ENCODE measurements at places on chromosomes 4 and X. TPM values are rescaled to one million over a fixed set of nuclear protein-coding genes. Genes with fewer than 3 reads are reported as not detected.

Gene BGN
- polyA plus RNA-seq = 17.2 TPM

Gene TLR10
- polyA plus RNA-seq = 2.2 TPM

Gene CXorf65
- 1.1 TPM for polyA plus RNA-seq

Gene TMEM150C
- polyA plus RNA-seq = 3.9 TPM

Gene FGF13
- polyA plus RNA-seq = 32.9 TPM

Gene RASL11B
- 2.1 TPM for polyA plus RNA-seq

Gene LUZP4
- polyA plus RNA-seq = not detected

- no peak for DNase-seq
These were observed 113.4 kb downstream of the PJA1 start for GRCh38 chrX:69051901-69052300.

DNA sequence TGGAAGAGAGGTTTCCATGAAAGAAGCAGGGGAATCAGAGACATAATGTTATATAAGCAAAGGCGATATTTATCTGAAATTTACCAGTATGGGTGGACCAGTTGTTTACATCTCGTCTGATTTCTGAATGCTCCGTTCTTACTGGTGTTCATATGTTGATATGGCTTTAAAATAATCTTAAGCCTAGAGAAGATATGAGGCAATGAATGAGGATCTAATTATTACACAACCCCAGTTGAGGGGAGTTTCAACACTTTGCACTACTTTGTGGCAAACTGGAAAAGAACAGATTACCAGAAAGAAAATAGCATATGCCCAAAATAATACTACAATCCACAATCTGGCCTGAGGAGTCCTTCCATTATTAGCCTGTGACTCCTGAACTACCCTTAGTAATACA lies 263.3 kb upstream of the MAGEB2 start:
- DNase-seq = no peak

- DNase-seq = no peak
These were observed 203.0 kb upstream of the GEMIN8 start for GRCh38 chrX:14232688-14233087.

GRCh38 chrX:40006106-40007017 lies 91.4 kb downstream of the BCOR start:
- no peak for DNase-seq

DNA sequence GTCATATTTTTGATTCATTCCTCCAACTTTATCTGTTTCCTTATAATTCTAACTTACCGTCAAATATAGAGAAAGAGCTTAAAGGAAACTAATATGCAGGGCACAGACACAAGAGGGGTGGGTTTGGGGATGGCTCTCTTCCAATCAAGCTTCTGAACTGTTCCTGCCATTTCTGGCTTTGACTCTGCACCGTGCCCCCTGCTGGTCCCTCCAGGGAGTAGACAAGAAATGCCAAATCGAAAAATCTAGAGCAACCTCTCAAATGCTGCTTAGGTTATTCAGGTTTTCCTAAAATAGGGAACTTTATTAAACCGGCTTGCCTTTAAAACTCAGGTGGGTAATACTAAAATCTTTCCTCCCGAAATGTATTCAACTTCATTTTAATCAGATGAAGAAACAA lies 39.8 kb upstream of the VCX3A start:
- DNase-seq = no peak

DNA sequence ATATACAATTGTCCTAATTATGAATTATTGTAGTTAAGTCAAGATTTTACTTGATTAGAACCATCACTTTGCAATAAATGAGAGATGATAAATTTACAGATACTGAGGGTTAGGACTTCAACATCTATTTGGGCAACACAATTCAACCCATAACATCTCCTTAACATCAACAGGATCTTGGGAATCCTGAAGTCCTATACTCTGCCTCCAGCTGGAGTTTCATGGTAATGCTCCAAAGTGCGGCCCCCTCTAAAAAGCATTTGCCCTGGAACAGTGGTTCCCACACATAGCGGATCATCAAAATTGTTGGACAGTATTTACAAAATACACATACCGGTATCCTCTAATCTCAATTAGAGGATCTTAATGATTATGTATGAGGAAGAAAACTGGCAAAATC lies 618.6 kb downstream of the CENPC start:
- no peak for DNase-seq

- DNase-seq = no peak
These were observed 544.5 kb downstream of the PPP4R3C start for GRCh38 chrX:26918631-26919030.

DNA sequence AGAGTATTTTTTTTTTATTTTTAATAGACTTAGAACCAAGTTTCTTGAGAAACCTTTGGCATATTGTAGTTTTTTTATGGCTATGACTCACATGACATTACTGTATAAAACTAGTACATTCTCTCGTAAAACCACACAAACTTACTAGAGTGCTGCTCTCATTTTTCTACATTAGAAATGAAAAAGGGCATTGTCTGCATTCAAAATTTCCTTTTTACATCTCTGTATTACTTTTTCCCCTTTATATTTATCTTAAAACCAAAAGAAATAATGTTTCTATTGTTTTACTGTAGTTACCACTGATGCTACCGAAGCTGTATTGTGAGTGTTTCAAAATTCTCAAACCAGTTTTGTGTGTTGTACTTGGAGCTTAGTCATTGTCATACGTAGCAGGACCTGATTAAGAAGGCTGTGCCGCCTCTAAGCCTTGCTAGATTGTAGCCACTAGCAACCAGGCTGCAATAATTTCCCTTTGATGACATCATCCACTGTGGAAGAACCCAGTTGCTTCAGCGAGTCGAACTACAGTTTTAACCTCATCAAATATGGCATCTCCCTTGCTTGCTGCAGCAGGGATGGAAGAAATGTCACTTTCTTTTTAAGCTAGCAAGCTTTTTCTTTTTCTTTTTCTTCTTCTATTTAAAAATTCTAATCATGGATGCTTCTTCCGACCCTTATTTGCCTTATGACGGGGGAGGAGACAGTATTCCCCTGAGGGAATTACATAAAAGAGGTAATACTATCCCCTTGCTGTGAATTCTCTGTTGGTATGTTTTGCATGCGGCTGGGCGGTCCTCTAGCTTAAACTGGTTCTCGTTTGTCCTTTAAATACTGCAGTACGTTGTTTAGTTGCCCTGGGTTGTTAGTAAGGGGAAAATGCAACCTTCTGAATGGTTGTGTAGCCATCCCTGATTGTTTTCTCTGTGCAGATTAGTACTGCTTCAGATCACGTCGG lies 39.6 kb downstream of the CLCN3 start:
- DNase-seq = peak; percentile 99

GRCh38 chr4:103720661-103721060 lies 876 bp upstream of the TACR3 start:
- DNase-seq = no peak

- DNase-seq = no peak
These were observed 388.5 kb upstream of the SPANXN4 start for GRCh38 chrX:142637206-142637605.

- DNase-seq = no peak
These were observed 21.7 kb downstream of the LETM1 start for GRCh38 chr4:1834047-1834775.

DNA sequence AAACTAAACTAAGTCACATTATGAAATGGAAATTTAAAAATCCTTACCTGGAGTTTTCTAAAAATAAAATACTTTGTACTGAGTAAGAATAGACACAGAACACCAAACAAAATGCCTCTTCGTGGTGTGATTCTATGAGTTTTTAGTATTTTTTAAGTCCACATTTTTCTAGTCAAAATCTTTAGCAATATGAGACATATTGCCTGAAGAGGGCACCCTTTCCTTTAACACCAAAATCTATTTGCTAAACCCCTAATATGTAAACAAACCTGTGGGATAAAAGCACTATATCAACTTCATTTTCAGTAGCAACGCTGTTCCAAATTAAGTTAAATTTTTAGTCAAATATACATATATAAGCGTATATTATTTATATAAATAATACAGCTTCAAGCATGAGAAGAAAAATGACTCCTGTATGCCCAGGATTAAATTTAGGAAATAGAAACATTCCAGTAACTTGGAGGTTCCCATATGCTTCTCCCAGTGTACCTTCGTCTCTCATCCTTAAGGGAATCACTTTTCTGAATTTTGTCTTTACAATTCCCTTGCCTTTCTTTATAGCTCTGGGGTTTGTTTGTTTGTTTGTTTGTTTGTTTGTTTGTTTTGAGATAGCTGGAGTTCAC lies 23.0 kb upstream of the PGM2 start:
- DNase-seq = no peak

GRCh38 chrX:101223226-101223625 lies 3.6 kb downstream of the DRP2 start:
- DNase-seq = no peak

DNA sequence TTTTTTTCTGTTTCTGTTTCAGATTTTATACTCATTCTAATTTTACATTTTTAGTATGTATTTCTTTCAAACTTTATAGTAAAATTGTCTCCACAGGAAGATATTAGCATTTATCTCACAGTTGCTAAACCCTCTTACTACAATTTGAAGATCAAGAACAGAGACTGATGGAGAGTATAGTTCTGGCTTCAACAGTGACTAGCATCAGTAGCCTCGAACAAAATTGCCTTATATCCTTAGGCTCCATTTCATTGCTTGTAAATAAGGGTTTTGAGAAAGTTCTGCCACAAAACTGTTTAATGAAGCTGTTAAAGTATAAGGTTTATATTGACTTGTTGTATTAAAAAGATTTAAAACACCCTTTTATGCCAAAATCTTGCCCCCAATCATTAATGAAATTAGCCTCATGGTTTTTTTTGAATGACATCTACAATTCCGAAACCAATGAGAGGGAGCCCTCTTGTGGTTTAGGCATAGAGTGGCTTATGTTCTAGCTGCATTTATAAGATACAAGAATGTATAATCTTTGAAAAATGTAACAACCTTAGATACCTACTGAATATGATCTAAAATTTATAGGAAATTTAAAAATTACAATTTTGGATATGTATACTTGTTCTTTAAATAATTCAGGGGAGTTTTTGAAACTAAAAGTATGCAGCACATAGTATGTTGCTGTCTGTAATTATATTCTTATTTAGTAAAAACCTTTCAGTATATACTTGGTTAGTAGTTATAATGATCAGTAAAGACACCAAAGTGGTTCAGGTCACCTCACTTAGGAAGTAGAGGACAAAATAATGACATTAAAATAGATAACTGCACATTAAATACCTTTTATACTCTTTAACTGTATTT lies 109.8 kb upstream of the HPGD start:
- DNase-seq = no peak

DNA sequence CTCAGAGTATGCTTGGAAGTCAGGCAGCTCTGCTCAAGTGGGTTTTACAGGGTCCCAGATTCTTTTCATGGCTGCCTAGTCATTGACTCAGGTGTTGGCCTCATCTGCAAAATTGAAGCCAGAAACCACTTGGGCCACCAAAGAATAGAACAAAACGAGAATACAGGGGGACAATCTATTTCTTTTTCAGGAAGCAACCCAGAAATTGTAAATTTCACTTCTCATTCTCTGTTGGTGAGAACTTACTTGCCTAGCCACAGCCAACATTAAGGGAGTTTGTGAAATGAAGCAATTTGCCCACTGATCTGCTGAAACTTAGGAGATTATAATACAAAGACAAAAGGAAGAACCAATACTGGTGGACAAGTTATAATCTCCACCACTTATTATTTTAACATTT lies 8.6 kb upstream of the TKTL2 start:
- DNase-seq = no peak

DNA sequence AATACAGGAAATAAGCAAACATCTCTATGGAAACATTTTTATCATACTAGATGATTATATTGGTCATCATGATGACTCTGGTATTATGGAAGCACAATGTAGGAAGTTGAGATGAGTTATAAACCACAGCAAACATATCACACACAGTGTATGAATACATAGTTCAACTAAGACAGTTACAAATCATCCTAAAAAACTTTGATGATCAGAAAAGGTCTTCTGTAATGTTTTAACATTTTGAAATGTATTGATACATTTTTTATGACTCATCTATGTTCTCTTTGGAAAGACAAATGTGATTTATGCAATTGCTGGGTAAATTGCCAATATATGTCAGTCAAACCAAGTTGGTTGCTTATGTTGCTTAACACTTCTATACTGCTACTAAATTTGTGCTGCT lies 4.8 kb downstream of the CXCL3 start:
- no peak for DNase-seq

DNA sequence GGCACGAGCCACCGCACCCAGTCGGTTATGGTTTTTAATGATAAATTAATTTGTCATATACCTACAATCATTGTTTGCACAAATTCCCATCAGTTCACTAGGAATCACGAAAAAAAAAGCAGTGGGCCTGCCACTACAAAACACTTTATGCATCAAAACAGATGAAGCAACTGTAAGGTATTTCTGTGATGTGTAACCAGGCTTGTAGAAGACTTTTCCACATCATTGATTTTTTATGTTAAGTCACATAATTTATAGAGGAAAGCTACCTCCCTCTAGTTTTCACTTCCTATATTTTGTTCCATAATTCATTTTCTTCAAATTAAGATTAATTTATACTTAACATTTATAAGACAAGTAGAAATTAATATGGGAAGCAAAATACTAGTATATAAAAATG lies 6.7 kb upstream of the FAM200B start:
- no peak for DNase-seq

DNA sequence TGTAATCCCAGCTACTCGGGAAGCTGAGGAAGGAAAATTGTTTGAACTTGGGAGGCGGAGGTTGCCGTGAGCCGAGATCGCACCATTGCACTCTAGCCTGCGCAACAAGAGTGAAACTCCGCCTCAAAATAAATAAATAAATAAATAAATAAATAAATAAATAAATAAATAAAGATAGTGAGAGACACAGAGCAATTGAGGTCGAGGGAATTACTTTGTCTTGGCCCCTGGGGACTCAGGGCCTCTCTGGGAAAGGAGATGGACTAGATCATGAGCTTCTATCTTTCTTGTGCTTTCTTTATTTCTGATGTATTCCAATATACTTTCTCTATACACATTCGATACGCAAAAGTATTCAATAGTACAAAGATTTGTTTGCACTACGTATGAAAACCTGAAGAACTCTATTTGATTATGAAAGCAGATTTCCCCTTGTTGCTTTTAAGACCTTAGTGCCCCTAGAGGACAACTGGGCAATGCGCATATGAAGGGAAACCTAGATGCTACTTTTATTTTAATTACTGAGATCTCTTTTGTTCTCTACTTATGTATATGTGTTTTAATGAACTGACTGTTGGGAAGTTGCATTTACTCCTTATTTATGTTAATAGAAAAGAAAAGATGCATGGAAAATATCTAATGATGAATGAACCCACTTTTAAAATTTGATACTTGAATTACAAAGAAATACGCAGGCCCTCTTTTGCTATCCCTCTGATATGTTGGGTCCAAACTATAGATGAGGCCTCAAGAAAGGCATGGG lies 12.8 kb upstream of the ELOVL6 start:
- DNase-seq = peak; percentile 40

GRCh38 chrX:29422034-29422433 lies 793.3 kb upstream of the MAGEB2 start:
- peak; percentile 1 for DNase-seq

DNA sequence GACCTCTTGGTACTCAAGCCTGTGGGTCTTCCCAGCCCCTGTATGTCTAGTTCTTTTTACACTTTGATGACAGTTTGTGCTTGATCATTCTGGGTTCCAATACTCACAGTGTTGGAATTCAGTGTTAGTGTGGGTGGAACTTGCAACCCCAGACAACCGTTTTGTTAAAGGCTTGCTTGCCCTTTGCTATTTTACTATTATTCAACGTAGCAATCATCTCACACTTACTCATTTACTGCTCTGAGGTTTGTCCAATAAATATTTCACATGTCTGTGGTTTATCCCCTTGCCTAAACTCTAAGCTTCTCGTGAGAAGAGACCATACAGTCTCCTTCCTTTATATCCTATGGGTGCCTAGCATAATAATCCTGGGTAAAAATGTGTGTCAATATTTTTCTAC lies 15.3 kb downstream of the CCNG2 start:
- DNase-seq = no peak

GRCh38 chr4:39994406-39994805 lies 16.7 kb upstream of the PDS5A start:
- no peak for DNase-seq

Data from large intestine (tissue), 12 donors.